ENCODE measurements at places on chromosomes 12 and 14.

- DNase-seq, result peak; percentile 49
These were observed 2.2 kb upstream of the NFKBIA start for GRCh38 chr14:35406506-35407305.

DNA sequence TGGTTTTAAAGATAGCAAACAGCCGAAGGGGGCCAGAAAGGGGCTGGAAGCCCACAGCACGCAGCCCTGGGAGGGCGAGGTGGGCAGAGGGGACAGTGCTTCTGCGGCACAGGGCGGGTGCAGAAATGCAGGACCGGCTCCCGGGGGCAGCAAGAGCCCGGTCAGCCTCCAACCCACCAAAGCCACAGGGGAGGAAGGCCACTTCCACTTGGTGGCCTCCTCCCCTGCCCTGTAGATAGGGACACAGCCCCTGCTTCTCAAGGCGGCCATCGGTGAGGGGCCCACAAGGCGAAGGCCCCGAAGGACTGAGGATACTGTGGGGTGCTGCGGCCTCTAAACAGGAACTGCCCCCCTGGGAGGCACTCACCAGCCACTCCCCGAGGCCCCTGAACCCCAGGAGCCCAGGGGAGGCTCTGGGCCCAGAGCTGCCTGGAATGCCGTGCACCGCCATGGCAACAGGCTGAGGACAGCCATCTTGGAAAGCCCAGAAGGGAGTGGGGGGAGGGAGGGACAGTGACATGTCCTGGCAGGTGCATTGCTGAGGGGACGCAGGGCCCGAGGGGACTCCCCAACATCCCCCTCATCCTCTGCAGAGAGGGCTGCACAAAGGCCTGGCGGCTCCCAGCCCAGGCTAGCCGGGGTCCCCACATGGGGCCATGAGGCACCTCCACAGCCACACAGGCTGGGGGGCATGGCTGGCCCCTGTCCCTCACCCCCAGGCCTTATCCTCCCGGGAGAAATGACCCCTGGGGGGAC lies 114.7 kb downstream of the NCOR2 start:
- DNase-seq, result no peak

DNA sequence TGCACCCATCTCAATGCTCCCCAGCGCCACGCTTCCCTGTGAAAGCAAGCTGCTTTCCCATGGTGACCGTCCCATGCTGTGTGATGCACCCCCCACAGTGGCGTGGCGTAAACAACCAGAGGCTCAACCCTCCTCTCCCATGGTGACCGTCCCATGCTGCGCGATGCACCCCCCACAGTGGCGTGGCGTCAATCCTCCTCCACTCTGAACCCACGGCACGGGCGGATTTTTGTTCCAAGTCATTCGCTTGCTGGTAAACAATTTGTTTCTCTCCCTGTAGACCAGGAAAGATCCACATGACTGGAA lies 8.9 kb downstream of the STX2 start:
- no peak for DNase-seq

DNA sequence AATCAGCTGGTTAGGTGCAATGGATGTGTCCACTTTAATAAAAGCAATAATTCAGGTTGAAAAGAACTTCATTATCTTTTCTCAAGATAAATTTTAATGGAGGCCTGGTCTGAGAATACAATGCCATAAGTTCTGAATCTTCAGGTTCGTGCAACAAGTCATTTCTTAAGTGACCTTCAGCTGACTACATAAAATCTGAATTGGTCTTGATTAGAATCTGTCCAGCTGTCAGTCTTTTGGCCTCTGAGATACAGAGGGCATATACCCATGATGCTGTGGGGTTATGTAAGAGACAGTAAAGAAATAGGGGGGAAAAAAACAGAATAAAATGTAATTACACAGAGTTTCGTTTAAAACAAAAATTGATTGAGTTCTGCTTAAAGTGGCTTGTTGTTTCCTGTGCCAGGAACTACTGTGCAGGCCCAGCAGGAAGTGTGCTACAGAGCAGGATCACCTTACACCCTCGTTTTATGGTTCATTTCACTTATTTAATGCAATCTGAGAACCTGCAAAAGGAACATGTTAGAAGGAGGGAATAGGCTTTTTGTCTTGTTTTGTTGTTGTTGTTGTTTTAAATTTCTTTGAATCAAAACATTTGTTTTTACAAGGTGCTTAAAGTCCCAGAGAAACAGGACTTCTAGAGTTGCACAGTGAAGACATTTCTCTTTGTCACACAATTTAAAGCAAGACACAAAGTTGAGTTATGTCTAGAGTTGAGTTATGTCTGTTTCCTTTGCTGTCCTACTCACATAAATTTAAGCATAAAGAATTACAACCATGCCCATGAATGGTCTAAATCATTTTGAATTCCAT lies 64.2 kb downstream of the LGR5 start:
- no peak for DNase-seq

- DNase-seq, result no peak
These were observed 231.1 kb downstream of the CACNA1C start for GRCh38 chr12:2283916-2284315.

DNA sequence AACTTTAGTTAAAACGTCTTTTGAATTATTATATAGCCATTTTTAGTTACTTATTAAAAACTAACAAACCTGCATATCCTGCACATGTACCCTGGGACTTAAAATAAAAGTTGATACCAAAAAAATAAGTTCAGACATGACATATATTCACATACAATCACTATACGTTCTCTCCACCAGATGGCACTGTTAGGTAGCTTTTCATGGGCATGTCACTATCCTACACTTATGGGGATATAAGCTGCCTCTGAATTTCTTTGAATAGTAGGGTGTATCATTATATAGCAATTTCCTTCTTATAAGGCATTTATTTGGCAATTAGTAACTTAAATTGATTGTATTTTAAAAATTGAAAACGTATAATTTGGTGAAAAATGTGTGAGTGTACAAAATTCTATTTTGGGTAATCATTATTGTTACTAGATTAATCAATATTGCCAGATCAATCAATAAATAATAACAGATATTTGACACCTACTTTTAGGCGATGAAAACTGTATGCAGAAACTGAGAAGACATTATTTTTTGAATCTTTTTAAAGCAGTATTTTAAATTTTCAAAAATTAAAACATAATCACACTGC lies 31.8 kb upstream of the OR10A7 start:
- peak; percentile 67 for DNase-seq

- DNase-seq, result no peak
These were observed 58.0 kb upstream of the CDKN3 start for GRCh38 chr14:54338696-54339317.

DNA sequence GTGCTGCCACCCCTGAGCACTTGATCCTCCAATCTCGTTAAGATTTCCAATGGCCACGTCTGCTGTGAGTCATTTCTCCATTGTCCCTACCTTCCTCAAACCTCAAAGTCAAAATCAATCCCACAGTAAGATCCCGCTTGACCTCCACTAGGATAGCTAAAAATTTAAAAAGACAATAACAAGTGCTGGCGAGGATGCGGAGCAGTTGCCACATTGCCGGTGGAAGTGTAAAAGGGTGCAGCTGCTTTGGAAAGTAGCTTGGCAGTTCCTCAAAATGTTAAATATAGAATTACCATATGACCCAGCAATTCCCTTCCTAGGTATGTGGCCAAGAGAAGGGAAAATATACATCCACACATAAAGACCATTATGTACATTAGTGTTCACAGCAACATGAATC lies 9.5 kb upstream of the BCL7A start:
- DNase-seq, result no peak

- peak; percentile 16 for DNase-seq
These were observed 151.0 kb upstream of the ARHGAP5 start for GRCh38 chr14:31926123-31926522.

DNA sequence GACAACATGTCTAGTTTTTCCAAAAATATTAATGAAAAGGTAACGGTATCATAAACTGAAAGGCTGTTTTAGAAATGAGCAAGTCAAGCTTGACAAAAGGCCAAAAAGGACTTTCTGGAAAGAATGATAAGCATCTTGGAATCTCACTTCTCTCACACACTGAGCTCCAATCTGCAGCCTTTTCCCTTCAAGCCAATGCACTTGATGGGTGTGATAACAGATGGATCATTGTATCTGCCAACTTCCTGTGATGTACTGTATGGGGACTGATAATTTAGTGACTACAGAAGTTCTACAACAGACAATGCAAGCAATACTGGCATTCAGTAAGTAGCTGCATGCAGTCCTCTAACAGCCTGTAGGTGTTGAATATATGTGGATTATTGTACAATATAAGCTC lies 147.1 kb downstream of the MED13L start:
- DNase-seq, result peak; percentile 86

GRCh38 chr14:22336031-22336430 lies 253.0 kb downstream of the DAD1 start:
- no peak for DNase-seq

- no peak for DNase-seq
These were observed 86.4 kb upstream of the NTF3 start for GRCh38 chr12:5345534-5345933.

GRCh38 chr12:78666584-78666983 lies 198.0 kb upstream of the SYT1 start:
- DNase-seq, result no peak

DNA sequence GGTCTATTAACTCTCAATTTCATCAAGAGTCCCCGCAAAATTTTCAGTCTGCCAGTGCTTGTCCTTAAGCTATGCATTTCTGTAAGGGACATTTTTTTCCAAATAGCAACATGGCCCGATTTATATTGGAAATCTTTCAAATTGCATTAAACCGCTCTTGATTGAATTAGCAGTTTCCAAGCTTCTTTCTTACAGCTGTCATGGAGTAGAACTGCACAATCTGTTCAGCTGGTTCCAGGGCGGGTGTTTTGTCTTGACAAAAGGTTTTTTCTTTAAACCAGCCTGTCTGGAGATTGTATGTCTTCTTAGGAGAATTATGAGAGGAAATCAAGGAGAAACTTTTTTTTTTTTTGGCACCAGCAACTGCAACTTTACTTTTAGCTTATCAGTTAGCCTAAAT lies 185.8 kb downstream of the ALG10B start:
- no peak for DNase-seq

GRCh38 chr12:128969480-128970055 lies 116.3 kb downstream of the GLT1D1 start:
- peak; percentile 8 for DNase-seq

- no peak for DNase-seq
These were observed 58.3 kb downstream of the FGD6 start for GRCh38 chr12:95158919-95159318.

DNA sequence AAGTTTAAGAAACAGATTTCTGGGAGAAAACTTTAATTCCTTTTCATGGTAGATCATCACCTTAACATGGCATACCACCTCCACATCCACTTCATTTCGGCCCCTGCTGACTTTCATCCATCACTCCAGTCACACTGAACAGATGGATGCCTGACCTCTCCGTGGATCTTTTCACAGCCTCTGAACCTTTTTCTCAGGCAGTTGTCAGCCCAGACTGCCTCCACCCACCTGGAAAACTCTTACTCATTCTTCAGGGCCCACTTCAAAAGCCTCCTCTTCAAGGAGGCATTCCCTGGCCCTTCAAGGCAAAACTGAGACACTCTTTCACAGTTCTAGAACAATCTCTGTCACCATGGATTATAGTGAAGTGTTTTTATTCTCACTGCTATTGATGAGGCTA lies 52.9 kb downstream of the GXYLT1 start:
- no peak for DNase-seq

DNA sequence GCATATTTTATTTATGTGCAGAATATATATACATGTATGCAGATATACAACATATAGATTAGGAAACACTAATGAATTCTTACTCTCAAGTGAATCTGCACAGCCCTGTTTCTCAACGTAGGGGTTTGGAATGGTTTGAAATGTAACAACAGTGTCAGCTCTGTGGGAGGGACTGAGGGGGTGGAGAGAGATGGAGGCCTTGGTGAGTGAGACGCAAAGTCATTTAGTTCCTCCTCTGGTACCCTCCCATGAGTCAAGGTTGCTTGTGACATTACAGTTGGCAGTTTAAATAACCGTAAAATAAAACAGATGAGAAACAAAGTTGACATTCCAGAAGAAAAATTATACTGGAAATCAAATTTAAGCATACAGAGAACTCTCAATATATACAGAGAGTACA lies 313.0 kb upstream of the PRKD1 start:
- no peak for DNase-seq

DNA sequence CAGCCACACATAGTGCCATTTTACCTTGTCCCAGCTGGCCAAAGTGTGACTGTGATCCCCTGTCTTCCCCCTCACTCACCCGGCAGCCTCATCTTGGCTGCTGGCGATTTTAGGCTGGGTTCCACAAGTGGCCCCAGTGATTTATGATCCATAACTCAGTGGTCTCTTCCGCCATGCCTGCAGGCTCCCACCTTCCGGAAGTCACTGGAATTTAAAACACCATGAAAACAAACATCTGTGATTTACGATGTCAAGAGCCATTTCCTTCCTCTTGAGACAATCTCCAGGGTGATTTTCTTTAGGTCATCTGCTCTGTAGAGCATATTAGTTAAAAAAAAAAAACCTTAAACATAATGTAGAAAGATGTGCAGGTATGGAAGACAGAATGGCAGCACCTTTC lies 282.3 kb downstream of the CACNA1C start:
- DNase-seq, result no peak

DNA sequence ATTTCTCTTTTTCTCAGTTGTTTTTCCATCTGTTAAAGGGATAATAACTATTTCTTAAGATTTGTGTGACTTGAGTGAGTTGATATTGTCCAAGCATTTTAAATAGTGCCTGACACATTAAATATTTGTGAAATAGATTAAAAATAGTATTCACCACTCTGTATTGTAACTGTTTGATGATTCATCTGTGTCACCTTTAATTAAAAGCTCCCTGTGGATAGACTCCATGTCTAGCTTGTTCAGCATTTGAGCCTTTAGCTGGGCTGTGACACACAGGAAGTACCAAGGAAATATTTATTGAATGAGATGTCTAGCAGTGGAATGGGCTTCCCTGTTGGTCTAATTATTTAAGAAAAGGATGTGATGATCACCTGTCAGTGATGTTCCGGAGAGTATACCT lies 1.8 kb upstream of the GLIPR1L2 start:
- peak; percentile 13 for DNase-seq

- peak; percentile 99 for DNase-seq
These were observed 2.5 kb downstream of the DUSP6 start for GRCh38 chr12:89349814-89350213.

- DNase-seq, result no peak
These were observed 21.0 kb downstream of the CFAP54 start for GRCh38 chr12:96510306-96510764.

- no peak for DNase-seq
These were observed 93.3 kb upstream of the NAP1L1 start for GRCh38 chr12:76177821-76178220.

GRCh38 chr12:9221483-9221882 lies 13.3 kb upstream of the PZP start:
- no peak for DNase-seq

- DNase-seq, result no peak
These were observed 3.8 kb upstream of the MYF5 start for GRCh38 chr12:80712866-80713265.

GRCh38 chr12:5200278-5201087 lies 156.8 kb downstream of the KCNA5 start:
- no peak for DNase-seq

DNA sequence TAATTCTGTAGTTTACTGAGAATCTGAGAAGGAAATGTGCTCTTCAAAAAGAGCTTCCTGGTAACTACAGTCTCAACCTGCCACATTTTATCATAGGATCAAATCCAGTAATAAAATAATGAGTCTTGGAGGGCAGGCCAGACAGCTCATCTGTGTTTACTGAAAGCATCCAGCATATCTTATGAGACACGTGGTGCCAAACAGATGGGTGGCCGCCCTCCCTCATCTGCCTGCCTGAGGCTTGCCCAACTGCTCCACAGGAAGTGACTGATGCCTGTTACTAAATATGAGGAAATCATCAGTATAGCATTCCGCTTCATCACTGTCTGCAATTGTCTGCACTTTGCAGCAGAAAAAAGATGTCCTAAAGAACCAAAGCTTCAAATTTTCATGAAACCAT lies 13.5 kb downstream of the DHRS7 start:
- peak; percentile 88 for DNase-seq

All from foreskin melanocyte (primary cell).